ENCODE measurements at places on chromosomes 6 and 20.
A peak's percentile ranks its signal among the peaks of the same experiment; 100 is the strongest.

DNA sequence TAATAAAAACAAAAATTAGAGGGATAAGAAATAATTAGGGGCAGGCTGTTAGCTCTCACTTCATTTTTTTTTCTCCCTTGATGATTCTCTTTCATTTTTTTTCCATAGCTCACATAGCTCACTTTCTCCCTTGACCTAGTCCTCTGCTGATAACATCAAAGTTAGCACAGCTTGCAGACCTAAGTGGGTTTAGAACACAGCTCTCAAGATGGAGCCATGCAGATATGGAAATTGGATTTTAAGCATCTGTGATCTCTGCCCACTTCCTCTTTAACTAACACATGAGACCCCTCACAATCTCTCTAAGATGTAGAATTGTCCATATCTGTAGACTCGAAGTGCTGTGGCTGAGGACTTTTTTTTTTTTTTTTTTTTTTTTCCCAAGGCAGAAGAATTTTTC is 257.1 kb downstream of the SOX4 start:
- DNase-seq, result no peak

- DNase-seq, result no peak
Measured at GRCh38 chr6:142906945-142907470, 38.0 kb downstream of the HIVEP2 start.

DNA sequence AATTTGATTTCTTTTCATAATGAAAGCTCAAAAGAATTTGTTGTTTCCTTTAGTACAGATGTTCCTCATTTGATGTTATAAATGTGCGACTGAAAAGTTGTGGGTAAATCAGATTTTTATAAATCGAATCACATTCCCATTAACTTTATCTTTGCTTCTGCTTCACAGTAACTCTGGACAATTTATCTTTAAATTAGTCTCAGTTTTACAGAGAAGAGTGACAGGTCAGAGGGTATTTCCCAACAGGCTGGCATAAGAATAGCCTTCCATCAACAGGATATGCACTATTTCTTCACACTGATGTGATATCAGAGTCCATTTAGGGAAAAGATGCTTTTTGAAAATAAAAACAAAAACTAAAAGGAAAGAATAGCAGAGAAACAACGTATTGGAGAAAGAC is 286.9 kb downstream of the FRK start:
- no peak for DNase-seq

- no peak for DNase-seq
Measured at GRCh38 chr20:53154540-53154939, 182.4 kb downstream of the TSHZ2 start.

DNA sequence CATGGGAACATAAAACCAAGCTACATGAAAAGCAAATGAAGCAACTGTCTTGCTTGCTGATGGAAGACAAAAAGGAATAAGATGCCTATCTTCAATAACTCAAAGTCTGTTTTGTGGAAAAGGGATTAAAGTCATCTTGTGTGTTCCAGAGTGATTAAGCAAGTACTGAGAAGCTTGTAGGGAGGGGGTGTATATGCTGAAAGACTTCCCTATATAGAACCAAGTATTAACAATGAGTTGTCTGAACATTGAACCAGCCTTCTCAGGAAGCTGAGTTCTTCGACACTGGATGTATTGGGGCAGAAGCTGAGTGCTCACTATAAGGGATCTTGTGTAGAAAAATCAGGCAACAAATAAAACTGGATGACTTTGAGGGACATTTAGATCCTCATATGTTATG is 451.8 kb downstream of the CD83 start:
- no peak for DNase-seq

GRCh38 chr6:52691718-52692117 is 20.8 kb downstream of the TMEM14A start:
- peak; percentile 4 for DNase-seq

- no peak for DNase-seq
Measured at GRCh38 chr6:43729537-43729936, 40.5 kb upstream of the VEGFA start.

- DNase-seq, result no peak
Measured at GRCh38 chr6:135932651-135933050, 81.2 kb downstream of the PDE7B start.

DNA sequence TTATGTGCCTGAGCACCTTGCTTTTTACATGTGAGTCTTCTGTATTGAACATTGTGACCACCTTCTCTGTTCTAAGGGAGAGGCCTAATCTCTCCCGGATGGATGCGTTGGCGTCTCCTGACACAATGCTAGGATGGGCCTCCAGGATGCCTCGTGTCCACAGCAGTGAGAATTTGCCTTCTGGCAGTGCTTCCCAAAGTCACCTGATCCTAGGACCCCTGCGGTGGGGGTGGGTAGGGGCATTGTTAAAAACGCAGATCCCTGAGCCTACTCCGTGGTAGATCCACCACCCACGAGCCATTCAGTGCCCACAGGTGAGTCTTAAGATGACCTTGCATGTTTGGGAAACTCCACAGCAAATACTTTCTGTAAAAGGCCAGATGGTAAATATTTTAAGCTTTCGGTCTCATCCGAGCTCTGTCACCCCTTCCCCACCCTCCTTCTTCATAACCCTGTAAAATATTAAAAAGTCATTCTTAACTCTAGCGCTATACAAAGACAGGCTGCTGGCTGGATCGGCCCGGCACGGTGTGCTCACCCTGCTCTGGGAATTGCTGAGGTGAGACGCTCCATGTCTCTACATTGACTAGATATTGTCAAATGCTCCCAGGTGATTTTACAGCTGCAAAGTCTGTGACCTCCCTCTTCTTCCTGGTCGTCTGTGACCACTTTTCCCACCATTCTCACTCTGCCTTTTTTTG is 106.7 kb upstream of the IYD start:
- no peak for DNase-seq

GRCh38 chr6:160882791-160883279 is 108.7 kb upstream of the MAP3K4 start:
- DNase-seq, result peak; percentile 8

GRCh38 chr6:166007349-166008263 is 160.0 kb downstream of the TBXT start:
- peak; percentile 56 for DNase-seq

All from ELR (cell line).